Cerebellum (tissue), 4 donors: ENCODE measurements at places on chromosomes 2 and 18.
A peak's percentile ranks its signal among the peaks of the same experiment; 100 is the strongest.

GRCh38 chr2:208669394-208669793, 262.8 kb downstream of the PTH2R start:
- DNase-seq: no peak

DNA sequence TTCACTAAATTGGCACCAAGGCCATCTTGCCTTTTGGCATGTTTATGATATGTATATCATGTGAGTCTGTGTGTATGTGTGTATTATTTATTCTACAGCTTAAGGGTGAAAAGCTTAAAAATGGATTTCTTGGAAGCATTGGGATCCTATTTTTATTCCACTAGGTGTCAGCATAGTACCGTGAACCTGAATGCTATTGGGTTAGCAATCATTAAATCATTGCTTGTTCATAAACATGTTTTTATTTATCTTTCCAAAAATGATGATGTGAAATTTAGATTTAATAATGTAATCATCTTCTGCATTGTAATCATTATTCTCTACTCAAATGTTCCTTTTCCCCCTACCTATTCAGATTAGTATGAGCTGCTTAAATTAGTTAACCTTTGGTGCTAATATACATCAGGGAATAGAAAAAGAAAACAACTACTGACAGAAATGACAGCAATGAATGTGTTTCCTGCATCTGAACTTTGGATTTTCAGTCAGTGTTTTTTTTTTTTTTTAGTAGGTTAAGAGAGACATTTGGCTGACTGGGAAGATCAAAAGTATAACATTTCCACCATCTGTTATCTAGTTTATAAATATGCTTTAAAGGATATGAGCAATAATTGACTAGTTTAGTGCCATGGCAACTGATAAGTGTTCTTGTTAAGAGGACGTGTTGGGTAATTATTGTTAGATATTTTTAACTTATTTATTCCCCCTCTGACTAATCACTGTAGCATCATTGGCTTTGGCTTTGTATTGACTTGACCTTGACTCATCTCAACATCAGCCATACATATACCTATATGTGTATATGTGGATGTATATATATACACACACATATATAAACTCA, 14.1 kb upstream of the ZSWIM2 start:
- DNase-seq: peak; percentile 11

- DNase-seq: no peak
Observed at GRCh38 chr2:173692068-173692467, 273.1 kb downstream of the SP3 start.

- DNase-seq: no peak
Observed at GRCh38 chr2:188456114-188456909, 164.6 kb downstream of the GULP1 start.

DNA sequence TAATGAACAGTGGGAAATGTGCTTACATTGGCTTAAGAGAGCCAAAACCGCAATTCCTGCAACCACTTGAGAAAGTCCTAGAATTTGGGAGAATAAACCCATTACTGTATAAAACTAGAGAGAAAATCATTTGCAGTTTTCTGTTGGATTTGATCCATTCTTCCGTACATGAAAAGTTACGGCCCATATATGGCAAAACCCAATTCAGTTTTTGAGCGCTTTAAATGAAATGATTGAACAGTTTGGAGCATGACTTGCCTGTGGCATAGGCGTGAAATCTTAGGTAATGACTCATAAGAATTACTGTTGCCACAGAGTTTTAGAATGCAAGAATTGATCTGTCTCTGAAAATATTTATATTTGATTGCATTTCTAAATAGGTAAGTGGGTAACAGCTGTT, 52.0 kb downstream of the PHLPP1 start:
- DNase-seq: no peak

DNA sequence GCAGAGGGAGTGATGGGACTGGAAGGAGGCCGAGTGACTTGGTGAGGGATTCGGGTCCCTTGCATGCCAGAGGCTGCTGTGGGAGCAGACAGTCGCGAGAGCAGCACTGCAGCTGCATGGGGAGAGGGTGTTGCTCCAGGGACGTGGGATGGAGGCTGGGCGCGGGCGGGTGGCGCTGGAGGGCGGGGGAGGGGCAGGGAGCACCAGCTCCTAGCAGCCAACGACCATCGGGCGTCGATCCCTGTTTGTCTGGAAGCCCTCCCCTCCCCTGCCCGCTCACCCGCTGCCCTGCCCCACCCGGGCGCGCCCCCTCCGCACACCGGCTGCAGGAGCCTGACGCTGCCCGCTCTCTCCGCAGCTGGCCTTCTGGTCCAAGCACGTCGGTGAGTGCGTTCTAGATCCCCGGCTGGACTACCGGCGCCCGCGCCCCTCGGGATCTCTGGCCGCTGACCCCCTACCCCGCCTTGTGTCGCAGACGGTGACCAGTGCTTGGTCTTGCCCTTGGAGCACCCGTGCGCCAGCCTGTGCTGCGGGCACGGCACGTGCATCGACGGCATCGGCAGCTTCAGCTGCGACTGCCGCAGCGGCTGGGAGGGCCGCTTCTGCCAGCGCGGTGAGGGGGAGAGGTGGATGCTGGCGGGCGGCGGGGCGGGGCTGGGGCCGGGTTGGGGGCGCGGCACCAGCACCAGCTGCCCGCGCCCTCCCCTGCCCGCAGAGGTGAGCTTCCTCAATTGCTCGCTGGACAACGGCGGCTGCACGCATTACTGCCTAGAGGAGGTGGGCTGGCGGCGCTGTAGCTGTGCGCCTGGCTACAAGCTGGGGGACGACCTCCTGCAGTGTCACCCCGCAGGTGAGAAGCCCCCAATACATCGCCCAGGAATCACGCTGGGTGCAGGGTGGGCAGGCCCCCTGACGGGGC, 4.6 kb downstream of the PROC start:
- no peak for DNase-seq

DNA sequence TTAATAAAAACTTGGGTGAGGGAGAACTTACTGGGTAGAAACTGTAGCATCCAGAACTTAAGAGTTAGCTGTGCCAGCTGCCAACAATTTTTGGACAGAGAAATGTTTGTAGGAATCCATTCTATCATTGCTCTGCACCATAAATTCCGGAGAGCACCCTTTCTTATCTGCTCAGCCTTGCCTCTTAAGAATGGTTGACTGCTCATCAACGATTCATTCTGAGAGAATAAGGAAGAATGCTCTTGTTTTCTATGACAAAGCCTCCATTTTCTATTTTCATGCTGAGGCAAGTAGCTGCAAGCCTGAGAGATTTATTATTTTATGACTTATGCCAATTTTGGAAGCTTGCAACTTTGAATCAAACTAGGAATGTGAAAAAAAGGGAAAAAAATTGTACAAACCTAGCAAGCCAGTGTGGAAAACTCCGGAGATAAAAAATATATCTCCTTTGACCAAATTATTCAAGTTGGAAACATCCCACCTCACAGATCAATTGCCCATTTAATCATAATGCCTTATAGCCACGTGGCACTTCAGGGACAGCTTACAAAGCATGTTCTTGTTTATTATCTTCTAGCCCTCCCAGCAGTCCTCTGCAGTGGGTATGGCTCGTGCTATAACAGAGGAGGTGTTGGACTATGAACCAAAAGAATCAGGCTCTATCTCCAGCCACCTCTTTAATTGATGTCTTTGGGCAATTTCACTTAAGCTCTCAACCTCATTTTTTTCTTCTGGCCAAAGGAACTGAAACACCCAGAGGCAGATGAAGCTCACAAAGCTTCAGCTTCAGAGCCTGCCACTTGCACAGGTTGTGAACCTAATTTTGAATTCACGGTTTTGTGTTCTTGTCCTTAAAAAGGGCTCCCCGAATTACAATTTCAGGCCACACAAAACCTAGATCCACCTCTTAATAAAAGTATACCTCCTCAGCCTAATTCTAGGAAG, 40.9 kb upstream of the ATL2 start:
- DNase-seq: no peak

DNA sequence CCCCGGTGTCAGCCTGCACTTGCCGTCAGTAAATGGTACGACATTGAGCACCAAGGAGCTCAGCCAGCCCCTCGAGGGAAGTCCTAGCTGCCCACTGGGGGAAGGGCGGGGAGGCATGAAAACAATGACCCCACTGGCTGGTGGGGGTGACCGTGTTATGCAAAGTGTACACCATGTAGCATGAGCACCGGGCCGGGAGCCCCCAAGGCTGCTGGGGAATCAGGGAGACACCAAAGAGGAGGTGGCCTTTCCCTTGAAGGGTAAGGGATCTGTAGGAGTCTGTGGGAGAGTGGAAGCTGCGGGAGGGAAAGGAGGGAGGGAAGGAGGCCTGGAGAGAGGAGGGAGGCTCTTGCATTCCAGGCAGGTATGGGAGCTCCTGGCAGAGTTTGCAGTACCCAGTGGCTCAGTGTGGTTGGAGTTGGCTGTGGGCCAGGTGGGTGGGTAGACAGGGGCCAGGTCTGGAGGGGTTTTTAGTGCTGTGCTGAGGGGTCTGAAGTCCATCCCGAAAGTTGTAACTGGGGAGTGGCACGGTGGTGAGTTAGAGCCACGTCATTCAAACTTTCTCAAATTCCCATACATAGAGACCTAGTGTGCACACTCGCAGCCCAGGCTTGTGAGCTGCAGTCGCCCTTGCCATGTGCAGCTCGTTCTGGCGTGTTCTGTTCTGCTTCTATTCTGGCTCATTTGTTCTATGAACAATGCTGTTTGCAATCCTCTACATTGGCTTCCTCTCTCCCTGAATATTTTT, 22.4 kb downstream of the RRM2 start:
- no peak for DNase-seq

DNA sequence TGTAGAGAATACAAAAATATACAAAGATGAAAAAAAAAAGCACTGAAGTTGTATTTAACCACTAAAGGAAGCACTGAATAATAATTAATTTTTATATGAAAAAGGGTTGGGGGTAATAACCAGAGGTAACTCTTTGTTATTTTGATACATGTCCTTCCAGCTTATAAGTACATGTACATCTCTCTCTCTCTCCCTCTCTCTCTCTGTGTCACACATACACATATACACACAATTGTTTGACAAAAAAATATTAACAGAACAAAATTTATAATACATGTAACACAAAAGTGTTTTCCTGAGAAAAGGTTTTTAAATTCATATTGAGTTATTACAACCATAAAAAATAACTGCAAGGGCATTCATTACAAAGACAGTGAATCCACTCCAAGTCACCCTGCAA, 4.6 kb downstream of the WIPF1 start:
- DNase-seq: no peak

- DNase-seq: no peak
Observed at GRCh38 chr2:123438675-123439074, 586.4 kb upstream of the CNTNAP5 start.

DNA sequence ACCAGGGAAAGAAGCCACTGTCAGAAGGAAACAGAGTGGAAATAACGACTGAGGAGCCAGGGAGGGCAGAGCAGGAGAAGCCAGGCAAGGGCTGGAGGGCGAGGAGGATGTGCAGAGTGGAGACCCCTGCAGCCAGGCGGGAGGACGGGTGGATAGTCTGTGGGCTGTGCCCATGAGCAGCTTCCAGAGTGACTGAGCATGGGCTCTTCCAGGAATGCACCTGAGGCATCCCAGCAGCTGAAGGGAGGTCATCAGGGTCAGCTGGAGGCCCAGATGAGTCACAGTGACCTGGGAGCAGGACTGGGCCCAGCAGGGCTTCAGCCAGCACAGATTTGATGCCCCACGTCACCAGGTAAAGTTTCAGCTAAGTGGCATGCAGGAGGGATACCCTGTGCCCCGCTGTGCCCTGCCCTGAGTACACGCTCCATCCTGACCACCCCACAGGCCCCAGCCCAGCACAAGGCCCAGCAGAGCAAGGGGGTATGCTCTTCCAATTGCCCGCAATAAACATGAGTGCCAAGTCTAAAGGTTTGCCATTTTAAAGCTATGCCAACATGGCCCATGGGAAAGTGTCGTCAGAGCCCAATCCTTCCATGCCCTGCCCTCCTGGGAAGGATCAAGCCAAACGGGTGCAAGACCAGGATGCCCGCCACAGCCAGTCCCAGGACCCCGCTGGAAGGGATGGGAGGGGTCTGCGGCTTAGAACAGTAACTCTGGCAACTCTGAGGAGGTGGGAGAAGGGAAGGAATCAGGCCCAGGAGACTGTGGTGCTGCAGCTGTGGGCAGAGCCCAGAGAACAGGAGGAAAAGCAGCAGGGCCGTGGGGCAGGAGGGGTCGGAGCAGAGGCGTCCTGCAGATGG, 85.7 kb downstream of the SEPTIN10 start:
- no peak for DNase-seq

- DNase-seq: no peak
Observed at GRCh38 chr2:19775315-19775714, 126.5 kb downstream of the TTC32 start.

- no peak for DNase-seq
Observed at GRCh38 chr2:128528133-128528532, 209.5 kb upstream of the HS6ST1 start.

DNA sequence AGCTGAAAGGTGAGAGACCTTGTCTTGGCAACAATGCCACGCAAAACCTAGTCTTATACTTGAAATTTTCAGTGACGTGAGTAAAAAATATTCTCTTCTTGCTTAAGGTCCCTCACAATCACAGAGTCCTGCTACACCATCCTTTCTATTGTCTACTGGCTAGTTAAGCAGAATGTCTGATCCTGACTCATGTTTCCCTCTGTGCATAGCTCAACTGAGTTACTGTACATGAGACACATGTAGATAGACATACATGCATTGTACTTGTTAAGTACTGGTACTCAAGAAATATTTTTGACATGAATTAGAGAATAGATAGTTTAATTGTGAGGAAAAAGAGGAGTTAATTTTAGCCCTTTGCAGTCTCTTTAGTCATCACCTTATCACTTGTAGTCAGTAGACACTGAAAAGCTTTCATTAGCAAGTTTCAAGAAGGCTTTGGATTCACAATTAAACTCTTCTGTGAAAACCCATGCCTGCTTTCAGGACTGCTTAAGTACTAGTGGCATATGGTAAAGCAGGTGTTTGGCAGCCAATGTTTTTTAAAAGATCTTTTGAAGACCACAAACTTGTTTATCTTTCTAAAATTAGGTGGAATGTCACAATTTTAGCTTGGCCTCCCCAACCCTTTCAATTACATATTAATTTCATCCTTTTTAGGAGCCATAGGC, 158.7 kb upstream of the CCDC150 start:
- no peak for DNase-seq

DNA sequence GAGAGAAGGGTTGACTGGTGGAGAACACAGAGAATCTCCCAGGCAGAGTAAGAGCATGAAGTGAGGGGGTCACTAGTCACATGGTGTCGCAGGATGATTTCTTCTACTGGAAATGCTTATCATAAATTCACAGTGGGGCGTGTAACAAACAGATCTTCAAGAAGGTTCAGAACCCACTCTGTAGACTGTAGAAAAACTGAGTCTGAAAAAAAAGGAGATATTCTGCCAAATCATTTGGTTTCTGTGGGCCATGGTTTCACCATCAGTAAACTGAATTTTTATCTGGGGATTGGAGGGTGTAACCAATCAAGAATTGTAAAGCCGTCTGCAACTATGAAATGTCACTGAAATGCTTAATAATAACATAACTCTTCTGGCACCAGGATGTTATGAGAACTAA, 15.0 kb downstream of the TPGS2 start:
- no peak for DNase-seq

GRCh38 chr2:146853741-146854444, 990.9 kb upstream of the ACVR2A start:
- no peak for DNase-seq

DNA sequence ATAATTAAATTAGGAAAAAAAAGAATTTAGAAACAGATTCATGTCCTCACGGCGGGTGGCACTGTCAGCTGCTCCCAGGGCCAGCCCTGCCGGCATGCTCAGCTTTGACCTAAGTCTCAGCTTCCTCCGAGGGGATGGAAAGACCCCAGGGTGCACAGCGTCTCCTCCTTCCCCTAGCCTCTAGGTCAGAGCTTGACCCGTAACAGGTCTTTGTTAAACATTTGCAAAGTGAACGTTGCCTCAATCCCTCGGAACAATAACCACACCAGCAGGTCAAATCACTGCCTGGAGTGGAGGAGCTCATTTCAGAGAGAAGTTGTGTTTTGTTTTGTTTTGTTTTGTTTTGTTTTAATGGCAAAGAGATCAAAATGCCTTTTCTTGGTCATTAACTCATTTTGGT, 171.3 kb downstream of the TMEM18 start:
- DNase-seq: no peak
